ENCODE measurements at places on chromosomes 3 and 15.
A peak's percentile ranks its signal among the peaks of the same experiment; 100 is the strongest.

DNA sequence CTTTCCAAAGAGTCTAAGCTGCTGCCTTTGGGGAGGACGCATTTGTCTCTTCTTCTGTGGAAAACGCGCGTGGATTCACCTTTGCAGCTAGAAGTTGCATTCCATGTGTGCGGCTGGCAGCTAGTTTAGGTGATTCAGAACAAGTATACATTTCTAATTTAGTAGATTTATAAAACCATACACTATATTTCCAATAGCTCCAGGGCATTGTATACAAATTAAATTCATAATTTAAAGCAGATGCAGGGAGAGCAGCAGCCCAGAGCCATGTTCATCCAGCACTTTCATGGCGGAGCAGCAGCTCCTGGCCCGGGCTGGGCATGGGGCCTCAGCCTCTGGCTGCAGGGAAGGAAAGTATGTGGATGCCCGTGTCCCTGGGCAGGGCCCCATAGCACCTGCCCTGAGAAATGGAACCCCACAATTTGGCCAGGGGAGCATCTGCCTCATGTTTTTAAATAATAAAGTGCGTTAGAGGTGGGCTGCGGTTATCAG is 42.8 kb upstream of the SEC22A start:
- no peak for DNase-seq

DNA sequence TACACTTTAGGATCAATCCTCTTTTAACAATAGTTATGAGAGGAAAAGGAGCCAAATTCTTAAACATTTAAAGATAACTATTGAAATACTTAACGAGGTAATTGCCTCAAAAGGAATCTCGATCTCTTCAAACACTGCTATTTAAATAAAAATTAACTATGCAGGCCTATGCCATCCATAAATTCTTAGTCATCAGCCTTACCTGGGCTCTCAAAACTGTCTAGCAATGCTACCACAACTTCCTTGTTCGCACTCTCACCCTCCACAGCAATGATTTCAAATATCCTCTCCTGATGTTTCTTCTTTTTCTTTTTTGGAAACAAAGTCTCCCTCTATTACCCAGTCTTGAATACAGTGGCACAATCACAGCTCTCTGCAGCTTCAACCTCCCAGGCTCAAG is 12.3 kb downstream of the ETFA start:
- DNase-seq = no peak

DNA sequence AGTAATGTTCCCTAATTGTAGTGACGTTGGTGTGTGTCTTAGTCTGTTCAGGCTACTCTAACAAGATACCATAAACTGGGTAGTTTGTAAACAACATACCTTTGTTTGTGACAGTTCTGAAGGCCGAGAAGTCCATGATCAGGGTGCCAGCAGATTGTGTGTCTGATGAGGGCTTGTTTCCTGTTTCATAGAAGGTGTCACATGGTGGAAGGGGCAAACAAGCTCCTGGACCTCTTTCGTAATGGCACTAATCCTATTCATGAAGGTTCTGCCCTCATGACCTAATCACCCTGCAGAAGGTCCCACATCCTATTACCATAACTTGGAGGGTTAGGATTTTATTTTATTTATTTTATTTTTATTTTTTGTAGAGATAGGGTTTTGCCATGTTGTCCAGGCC is 11.1 kb downstream of the ATXN7 start:
- DNase-seq = peak; percentile 47

DNA sequence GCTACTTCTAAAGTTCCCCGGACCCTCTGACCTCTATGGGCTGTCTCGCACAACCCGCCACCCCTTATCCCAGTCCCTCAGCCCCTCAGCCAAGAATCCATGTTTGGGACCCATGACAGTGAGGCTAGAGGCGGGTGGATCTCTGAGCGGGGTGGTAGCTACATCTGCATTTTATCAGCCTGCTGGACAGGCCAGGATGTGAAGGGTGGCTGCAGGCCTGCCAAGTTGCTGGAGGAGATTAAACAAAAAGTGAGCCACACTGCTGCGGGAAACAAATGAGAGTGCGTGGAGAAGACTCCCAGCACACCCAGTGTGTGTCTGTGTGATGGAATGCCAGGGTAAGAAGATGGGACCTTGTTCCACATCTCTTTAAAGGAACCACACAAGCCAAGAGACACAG is 51.1 kb upstream of the SPATA12 start:
- no peak for DNase-seq

GRCh38 chr3:179292450-179292849 is 30.4 kb upstream of the ZNF639 start:
- no peak for DNase-seq

DNA sequence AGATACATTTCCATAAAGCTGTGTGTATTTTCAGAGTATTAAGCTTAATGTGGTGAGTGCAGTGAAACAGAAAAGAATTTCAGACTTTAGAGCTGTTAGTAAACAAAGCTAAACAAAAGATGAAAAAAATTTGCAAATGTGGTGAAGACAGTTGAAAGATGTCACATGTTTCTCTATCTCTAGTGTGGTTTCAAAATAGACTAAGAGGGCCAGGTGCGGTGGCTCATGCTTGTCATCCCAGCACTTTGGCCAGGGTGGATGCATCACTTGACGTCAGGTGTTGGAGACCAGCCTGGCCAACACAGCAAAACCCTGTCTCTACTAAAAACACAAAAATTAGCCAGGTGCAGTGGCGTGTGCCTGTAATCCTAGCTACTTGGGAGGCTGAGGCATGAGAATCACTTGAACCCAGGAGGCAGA is 466.0 kb upstream of the NR2F2 start:
- DNase-seq = no peak

DNA sequence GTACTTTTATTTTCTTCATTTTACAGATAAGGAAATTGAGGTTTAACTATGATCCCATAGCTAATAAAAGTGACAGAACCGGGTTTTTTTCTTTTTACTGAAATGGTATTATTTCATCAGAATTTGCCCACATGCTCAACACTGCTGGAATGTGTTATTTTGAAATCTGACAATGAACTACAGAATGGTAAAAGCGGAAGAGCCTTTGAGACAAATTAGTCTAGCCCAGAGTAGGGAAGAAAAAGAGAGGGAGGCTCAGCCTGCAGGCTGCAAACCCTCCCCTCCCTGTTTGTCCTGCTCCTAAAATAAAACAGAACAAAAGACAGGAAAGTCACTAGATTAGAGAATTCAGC is 100.3 kb upstream of the LIPC start:
- DNase-seq = peak; percentile 94

DNA sequence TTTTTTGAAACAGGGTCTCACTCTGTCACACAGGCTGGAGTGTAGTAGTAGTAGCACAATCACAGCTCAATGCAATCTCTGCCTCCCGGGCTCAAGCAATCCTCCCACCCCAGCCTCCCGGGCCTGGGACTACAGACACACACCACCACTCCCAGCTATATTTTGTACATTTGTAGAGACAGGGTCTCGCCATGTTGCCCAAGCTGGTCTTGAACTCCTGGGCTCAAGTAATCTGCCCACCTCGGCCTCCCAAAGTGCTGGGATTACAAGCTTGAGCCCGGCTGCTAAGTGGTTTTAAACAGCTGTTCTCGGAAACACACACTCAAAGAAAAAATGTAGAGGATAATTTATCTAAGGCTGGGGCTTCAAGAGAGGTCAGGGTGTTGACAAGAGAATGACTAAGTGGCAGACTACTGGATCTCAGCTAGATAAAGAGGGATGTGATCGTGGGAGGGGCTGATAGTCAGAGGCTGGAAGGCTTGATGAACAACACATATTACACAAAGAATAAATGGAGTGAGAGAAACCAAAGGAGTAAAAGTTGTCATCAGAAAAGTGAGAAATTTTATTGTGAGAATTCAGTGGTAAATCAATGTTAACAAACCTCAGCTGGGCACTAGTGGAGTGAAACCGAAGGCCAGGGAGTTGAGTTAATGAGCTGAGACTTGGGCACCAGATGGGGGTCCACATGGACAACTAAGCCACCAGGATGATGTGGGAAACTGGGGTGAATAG is 6.7 kb downstream of the CCR5AS start:
- DNase-seq = peak; percentile 26

DNA sequence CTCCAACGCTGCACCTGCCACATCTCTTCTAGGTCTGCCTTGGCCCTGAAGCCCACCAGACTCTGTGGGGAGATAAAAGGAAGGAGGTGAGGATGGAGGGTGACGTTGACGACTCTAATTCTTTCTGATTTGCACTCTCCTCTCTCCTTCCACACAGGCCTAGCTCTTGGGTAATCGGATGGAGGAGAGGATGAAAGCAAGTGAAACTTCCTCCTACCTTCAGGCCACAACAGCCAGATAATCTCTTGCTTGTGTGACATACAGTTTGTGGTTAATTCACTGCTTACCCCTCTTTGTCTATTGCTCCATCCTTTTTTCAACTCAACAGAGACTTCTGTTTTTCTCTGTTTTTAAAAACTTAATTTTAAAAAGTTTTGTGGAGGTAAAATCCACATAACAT is 208.1 kb downstream of the SV2B start:
- DNase-seq = no peak

DNA sequence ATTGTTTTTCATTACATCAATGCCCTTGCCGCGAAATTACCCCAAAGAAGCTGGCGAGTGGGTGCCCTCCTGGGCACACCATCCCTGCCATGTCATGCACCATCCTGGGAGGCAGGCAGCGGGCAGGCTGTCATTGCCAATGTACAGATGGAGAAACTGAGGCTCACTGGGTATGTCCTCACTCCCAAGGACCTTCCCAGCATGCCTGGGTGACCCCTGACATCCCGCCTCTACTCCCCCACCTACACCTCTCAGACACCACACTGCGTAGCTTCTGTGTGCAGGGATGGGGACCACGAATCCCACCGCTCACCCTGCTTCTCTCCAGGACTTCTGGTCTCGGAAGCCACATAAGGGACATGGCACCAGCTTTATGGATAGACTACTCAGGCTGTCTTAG is 41.0 kb upstream of the SLC41A3 start:
- DNase-seq = no peak

- DNase-seq = no peak
Observed at GRCh38 chr15:52796228-52796521, 6.0 kb upstream of the ONECUT1 start.

GRCh38 chr15:92243227-92243626 is 150.5 kb upstream of the ST8SIA2 start:
- DNase-seq = no peak

DNA sequence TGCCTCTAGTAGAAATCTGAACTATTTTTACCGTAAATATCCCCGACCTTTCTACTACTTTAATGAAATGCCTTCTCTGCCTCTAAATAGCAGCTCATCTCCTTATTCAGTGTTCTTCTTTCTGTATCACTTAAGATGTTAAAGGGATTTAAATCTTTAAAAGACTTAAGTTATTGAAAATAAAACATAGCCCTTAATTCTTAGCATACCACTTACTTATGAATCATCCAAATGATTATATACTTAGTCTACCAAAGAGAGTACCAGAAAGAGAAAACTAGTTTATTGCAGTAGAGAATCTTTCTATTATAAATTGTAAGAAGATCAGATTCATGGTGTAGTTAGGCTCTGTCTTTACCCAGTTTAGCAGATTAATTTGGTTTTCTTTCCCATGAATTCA is 802.0 kb downstream of the TBL1XR1 start:
- DNase-seq = no peak

DNA sequence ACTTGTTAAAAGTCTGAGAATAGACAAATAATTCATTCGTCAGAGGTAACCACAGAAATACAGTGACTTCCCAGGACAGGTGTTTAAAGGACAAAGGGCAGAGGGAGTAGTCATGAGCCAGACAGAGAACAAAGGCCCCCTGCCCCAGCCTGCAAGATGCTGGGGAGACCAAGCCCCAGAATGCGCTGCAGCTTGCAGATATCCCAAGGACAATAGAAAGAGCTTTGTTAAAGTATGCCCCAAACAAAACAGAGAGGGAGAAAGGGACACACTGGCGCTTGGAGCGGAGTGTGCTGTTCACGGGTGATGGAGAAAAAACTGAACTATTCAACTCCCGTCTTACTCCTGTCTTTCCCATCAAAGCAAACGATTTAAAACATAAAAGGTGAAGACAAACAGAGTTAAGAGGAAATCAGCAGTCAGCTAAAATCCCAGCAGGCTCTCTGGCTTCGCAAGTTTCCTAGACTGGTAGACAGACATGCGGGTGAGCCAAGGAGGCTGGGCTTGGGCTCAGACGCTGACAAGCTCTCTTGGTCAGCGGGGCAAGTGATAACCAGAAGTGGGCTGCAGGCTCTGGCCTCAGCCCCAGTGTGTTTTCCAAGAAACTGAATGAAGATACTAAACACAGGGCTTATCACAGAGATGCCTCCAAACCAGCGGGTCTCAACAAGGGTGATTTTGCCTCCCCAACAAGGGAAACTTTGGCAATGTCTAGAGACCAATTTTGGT is 130.1 kb downstream of the UACA start:
- DNase-seq = no peak

DNA sequence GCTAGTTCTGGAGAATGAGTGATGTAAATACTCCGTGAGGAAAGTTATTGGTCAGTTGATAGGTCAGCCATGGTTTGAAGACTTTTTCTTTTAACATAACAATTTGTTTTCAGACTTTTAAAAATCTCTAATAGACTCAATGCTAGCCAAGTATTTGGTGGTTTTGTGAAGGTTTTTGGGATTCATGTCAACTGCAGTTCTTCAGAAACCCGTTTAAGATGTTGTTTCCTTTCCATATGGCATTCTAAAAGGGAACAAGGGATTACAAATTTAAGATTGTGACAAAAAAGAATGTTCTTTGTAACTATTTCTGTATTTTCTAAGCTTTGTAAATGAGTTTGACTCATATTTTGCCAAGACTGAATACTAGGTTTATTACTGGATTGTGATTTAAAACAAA is 281.7 kb upstream of the COL8A1 start:
- DNase-seq = no peak

- DNase-seq = no peak
Observed at GRCh38 chr15:59904450-59905135, 99.5 kb upstream of the FOXB1 start.

DNA sequence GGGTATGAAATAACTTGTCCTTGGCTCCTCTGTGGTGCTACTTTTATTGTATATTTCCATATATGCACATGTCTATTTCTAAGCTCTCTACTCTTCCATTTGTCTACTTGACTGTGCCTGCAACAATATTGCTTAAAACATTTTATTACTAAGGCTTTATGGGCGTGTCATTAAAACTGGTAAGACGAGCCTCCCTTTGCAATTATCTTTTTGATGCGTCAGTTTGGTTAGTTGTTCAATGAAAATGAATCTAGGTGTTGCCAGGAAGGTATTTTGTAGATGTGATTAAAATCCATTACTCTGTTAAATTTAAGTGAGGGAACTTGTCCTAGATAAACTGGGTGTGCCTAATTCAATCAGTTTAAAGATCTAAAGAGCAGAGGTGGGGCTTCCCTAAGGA is 12.9 kb upstream of the TRA2B start:
- DNase-seq = no peak

- DNase-seq = peak; percentile 14
Observed at GRCh38 chr3:127585163-127585812, 5.2 kb downstream of the TPRA1 start.

DNA sequence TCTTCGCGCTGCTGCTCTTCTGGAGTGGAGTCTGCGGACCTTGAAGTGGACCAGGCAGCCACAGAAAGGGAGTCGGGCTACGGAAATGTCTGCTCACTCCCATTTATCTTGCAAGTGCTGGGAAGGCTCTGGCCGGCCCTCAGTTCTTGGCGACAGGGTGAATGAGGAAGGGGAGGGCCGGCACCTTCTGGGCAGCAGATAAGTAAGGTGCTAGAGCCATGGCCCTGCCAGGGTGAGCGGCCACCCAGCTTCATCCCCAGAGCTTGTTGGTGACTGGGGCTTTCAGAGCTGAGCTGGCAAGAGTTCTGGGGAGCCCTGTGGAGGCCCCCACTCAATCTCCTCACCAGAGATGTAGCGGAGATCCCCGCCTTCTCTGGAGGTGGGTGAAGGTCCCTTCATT is 103.5 kb downstream of the ASB7 start:
- no peak for DNase-seq

GRCh38 chr15:88701561-88702095 is 62.8 kb downstream of the ISG20 start:
- no peak for DNase-seq
